ENCODE measurements at places on chromosomes 5 and 9.

DNA sequence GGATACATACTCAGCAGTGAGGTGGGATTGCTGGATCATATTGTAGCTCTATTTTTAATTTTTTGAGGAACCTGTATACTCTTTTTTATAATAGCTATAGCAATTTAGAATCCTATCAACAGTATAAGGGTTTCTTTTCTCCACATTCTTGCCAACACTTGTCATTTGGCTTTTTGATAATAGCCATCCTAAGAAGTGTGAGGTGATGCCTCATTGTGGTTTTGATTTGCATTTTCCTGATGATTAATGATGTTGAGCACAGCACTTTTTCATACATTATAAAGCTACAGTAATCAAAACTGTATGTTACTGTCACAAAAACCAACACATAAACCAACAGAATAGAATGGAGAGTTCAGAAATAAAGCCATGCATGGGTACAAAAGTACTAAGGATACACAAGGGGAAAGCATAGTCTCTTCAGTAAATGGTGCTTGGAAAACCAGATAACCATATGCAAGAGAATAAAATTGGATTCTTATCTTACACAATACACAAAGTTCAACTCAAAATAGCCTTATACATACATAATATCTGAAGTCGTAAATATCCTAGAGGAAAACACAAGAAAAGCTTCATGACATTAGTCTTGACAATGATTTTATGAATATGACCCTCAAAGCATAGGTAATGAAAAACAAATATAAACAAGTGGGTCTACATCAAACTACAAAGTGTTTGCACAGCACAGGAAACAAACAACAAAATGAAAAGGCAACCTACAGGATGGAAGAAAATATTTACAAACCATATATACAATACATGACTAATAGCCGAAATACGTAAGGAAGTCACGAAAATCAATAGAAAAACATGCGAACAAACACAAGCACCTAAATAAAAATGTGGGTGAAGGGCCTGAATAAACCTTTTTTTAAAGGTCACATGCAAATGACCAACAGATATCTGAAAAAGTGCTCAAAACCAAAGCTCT, 287.8 kb upstream of the DAB2 start:
- DNase-seq = no peak

GRCh38 chr5:108858959-108859358, 111.3 kb downstream of the FER start:
- DNase-seq = no peak

DNA sequence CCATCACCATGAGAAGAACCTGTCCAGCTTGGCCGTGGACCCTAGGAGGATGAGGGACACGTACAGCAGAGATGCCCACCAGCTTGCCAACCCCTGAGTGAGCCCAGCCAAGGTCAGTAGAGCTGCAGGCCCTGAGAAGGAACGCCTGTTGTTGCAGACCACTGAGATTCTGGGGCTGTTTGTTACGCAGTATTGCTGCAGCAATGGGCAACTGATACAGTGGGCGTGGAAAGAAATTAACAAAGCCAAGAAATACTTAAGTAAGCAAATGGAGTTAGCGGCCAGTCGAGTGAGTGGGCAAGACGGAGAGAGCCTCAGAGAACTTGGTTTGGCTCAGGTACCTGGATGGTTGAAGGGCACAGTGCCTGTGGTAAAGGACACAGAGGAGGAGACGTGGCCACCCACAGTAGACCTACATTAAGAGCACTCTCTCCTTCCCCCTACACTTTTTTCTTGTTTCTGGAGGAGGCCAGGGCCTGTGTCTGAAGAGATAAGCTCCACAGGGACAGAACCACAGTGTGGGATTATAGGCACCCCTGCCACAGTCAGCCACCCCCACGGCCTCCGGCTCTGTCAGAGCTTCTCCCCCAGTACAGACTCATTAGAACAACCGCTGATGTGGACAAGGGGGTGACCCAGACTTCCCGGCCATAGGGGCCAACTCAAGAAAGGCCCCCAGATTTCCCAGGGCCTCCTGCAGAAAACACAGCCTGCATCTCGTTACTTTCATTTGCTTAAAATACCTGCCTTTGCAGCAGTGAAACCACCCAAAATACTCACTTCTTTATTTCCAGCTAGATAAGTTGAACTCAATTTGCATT, 40.1 kb upstream of the GRHPR start:
- no peak for DNase-seq

- DNase-seq = no peak
These were observed 691.2 kb upstream of the CDH6 start for GRCh38 chr5:30502277-30502676.

DNA sequence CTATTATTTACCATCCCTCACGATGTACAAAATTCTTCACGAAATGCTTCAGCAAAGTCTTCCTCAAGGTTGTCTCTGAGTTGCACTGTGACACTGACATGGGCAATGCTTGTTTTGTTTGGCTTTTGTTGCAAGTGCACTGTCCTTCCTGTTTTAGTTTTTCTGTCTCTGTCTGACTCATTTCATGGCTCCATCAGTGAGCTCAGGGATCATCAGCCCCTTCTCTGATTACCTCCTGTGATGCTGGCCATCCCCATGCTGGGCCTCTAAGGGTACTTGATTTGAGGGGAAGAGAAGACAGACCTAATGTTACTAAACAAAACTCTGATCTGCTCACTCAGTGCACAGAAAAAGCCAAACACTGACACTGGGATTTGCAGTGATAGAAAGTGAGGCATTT, 37.6 kb upstream of the STX17 start:
- DNase-seq = no peak

- DNase-seq = no peak
These were observed 111.4 kb downstream of the ENC1 start for GRCh38 chr5:74529101-74529500.

DNA sequence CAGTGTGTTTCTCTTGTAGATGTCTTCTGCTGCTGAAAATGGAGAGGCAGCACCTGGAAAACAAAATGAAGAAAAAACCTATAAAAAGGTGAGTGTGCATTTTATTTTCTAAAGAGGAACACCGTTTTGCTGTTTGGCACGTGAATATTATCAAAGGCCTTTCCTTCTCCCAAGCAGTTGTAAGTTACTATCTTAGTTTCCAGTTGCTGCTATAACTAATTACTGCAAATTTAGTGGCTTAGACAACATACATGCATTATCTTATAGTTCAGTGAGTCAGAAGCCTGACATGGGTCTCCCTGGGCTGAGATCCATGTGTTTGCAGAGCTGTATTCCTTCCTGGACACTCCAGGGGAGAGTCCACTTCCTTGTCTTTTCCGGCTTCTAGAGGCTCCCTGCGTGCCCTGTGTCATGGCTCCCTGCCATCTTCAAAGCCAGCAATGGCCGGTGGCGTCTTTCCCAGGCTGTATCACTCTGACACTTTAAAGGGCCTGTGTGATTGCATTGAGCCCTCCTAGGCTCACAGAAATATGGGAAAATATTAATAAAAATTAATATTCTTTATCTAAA, 117.6 kb downstream of the PIP5K1B start:
- no peak for DNase-seq

- no peak for DNase-seq
These were observed 2.5 kb upstream of the HMGCS1 start for GRCh38 chr5:43315682-43316081.

- no peak for DNase-seq
These were observed 116.5 kb upstream of the FBXL7 start for GRCh38 chr5:15383469-15383868.

GRCh38 chr5:102911973-102912372, 156.9 kb downstream of the PAM start:
- peak; percentile 49 for DNase-seq

DNA sequence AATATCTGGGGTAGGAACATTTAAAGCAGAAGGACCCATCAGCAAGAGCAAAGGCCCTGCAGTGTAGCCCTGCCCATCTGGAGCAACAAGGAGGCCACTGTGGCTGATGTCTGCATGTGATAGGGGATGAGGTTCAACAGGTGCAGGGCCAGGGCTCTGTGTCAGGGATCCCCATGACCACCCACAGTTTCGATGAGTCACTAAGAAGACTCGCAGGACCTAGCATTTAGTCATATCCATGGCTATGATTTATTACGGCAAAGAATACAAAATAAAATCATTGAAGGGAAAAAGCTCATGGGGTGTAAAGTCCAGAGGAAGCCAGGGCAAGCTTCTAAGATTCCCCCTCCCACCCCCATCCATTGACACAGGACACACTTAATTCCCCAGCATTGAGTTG, 188.6 kb downstream of the ADGRV1 start:
- DNase-seq = no peak

DNA sequence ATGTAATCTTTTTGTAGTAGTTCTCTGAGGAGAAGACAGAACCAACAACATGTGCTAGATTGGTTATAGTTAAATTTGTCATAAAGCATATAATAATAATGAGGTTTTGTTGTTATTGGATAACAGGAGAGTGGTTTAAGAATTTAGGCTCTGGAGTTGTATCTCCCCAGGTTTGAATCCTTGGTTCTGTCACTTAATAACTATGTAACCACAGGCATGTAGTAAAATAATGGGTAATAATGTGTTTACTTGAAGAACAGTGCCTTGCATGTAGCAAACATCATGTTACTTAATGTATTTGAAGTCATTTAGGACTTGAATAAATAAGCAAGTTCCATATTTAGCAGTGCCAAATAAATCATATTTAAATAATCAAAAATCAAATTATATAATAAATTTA, 55.8 kb downstream of the NSD1 start:
- no peak for DNase-seq

- peak; percentile 60 for DNase-seq
These were observed 202.7 kb upstream of the RGMB start for GRCh38 chr5:98570661-98571191.

- DNase-seq = no peak
These were observed 18.4 kb upstream of the IQGAP2 start for GRCh38 chr5:76384705-76385104.

DNA sequence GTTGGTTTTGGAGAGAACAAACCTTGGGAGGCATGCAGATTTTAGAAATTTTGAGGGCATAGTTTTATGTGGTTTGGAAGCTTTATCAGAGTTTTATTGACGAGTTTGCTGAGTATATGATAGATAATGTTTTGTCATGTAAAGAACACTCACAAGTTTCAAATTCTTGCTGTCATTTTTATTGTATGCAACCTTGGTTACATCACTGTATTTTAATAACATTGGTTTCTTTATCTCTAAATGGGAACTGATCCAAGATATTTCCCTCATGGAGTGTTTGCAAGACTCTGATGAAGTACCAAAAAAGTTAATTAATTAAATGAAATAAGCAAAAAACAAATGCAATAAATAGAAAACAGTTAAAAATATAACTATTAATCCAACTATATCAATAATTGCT, 170.3 kb downstream of the SMC2 start:
- DNase-seq = no peak

DNA sequence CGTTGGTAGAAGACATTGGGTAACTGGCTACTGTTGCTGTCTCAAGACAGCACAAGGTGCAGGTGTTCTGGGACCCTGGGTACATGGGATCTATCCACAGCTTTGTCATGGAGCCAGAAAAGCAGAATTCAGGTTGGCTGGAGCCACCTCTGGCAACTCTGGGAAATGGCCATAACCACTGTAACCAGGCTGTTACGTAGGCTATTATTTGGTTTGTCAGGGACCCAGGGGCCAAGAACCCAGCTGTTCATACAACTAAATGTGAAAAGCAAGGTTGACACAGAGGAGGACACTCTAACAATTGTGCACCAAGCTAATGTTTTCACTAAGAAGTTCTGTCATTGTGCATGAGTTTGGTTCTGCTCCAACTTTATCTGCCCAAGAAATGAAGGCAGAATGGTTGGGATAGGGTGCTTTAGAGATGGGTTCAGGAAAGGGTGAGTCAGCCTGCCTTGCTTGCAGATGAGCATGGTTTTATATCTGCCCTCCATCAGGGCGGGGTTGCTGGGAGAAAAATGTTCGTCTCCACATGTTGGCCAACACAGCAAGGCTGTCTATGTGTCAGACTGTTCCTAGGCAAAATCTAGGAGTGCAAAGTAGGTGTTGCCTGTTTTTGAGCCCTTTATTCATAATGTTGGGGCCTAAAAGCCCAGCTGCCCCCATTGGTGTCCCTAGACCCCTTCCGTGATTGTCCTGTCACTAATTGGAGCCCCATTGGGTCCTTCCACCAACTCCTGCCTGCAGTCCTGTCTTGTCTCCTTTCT, 131.3 kb upstream of the DAP start:
- no peak for DNase-seq

DNA sequence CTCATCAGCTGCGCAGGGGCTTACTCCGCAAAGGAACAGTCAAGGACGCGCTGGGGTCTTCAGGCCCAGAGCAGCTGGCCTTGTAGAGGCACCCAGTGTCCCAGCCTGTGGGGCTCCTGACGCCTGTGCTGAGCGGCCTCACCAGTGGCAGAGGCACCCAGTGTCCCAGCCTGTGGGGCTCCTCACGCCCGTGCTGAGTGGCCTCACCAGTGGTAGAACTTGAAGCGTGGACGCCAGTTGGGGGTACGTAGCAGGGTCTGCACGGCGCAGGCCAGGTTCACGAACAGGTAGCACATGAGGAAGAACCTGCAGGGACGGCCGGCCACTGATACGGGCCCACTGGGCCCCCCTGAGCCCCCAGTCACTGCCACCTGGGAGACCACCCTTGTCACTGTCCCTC, 35.9 kb downstream of the SLC12A7 start:
- DNase-seq = no peak

GRCh38 chr5:167008705-167009104, 1282.7 kb upstream of the WWC1 start:
- no peak for DNase-seq

GRCh38 chr9:79652598-79652997, 80.8 kb downstream of the TLE4 start:
- DNase-seq = no peak

GRCh38 chr5:73027361-73027760, 71.5 kb downstream of the FCHO2 start:
- DNase-seq = no peak

DNA sequence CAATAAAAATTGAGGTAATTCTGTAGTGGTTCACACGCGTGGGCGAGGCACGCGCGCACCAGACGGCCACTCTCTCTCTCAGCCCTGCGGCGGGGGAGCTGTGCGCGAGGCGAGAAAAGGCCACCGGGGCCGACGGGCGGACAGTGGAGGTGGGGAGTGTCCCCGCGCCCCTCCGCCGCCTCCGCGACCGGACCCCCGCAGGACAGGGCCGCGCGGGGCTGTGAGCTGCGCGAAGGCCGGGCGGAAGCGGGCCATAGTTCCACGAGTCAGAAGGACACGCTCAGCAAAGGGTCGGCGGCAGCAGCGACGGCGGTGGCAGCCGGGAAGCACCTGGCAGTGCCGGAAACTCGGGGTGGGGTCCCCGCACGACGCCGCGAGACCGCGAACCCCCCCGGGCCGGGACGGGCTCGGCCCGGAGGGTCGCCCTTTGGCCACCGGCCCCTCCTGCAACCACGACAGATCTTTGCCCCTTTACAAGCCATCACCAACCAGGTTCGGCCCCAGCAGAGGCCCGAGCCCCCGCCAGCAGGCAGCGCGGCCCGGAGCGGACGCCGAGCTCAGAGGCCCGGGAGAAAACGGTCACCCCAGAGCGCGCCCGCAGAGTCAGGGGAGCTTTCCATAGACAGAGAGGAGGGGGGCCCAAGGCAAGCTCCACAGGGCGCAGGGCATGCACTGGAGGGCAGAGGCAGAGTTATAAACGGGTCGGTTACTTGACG, 60.9 kb downstream of the ZNF354C start:
- no peak for DNase-seq

- no peak for DNase-seq
These were observed 572.1 kb downstream of the CHSY3 start for GRCh38 chr5:130476325-130476724.

All from HFF-Myc (cell line).